HTR-8/SVneo (cell line): ENCODE measurements at places on chromosomes 7 and 10.

GRCh38 chr10:2120746-2121145 lies 383.4 kb upstream of the ADARB2 start:
- no peak for DNase-seq

GRCh38 chr10:128064108-128064969 lies 61.9 kb downstream of the MKI67 start:
- no peak for DNase-seq

- no peak for DNase-seq
Measured at GRCh38 chr10:131747791-131748190, 153.0 kb upstream of the PPP2R2D start.

GRCh38 chr7:39616138-39616537 lies 7.2 kb upstream of the RALA start:
- DNase-seq: no peak

DNA sequence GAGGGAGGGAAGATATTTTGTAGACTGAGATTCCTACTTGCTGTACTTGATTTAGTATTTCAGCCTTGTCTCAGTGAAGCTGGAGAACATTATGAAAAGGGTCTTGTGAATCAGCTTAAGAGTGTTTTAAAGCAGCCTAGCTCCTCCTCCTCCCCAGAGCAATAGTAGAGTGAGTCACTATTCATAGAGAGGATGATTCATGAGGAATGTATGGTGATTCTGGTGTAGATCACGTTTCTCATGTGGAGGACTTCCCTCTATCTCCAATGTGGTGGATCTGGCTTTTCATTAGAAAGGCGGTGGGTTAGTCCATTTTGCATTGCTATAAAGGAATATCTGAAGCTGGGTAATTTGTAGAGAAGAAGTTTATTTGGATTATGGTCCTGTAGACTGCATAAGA lies 340.1 kb upstream of the CHRM2 start:
- DNase-seq: peak; percentile 46

DNA sequence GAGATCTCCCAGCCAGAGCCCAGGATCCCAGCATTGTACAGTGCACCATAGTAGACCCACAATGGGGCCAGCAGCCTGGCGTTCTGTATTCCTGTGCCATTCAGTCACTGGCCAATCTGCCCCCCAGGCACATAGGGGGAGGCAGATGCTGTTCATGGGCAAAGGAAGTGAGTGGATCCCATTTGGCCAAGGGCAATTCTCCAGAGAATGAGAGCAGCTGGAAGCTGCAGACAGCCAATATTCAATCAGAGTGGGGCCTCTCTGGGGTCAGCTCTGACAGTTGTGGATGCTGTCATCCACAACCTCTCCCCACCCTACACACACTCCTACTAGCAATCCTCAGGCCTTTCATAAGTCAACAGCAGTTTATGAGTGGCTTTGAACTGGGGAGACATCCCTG lies 17.5 kb downstream of the STEAP1B start:
- DNase-seq: no peak

- no peak for DNase-seq
Measured at GRCh38 chr7:101940830-101941229, 123.4 kb downstream of the CUX1 start.

- DNase-seq: no peak
Measured at GRCh38 chr10:44976352-44977198, 2.0 kb downstream of the DEPP1 start.

DNA sequence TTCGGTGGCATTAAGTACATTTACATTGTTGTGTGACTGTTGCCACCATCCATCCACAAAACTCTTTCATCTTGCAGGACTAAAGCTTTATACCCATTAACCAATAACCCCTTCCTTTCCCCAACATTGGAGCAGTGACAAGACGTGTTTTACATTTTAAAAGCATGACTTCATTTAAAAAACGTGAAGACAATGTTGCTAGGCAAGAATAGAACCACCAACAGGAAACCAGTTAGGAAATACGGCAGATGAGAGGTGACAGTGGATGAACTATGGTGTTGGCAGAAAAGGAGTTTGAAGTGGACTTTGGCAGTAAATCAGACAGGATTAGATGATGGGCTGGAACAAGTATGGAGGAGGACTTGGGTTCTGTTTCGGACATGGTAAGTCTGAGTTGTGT lies 17.0 kb downstream of the TMEM236 start:
- peak; percentile 28 for DNase-seq

- DNase-seq: no peak
Measured at GRCh38 chr7:45048748-45049147, 40.0 kb downstream of the NACAD start.

DNA sequence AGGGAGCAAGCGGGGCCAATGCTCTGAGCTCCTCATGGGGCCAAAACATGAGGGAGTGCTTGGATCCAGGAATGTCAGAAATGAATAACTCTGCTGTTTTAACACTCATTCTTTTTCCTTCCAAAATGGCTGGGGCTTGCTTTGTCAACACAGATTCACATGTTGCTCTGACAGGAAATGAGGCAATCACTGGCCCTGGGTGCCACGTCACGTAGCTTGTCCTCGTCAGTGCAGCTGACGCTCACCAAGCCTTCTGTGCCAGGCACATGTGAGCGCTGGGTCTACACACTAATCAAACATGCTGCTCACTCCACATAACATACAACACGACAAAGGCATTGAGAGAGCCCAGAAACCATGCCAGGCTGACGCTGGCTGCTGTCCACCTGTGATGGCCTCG lies 198.9 kb downstream of the WDR37 start:
- no peak for DNase-seq

DNA sequence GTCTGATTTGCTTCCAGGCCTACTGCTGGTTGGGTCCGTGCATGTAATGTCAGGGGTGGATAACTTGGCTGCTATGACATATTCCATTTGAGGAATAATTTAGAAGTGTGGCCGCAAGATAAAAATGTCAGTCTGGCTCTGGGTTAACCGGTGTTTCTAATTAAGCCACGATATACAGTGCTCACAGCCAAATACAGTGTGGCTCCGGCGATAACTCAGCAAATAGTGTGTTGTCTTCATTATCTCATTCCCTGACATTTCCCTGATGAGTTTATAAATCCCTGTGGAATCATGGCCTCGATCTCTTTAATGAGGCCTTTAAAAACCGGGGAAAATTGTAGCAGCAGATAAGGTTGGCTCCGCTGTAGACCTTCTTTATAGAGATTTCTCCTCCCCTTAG lies 1125.0 kb downstream of the TYW1 start:
- no peak for DNase-seq

GRCh38 chr10:66045859-66046258 lies 880.0 kb upstream of the LRRTM3 start:
- no peak for DNase-seq

DNA sequence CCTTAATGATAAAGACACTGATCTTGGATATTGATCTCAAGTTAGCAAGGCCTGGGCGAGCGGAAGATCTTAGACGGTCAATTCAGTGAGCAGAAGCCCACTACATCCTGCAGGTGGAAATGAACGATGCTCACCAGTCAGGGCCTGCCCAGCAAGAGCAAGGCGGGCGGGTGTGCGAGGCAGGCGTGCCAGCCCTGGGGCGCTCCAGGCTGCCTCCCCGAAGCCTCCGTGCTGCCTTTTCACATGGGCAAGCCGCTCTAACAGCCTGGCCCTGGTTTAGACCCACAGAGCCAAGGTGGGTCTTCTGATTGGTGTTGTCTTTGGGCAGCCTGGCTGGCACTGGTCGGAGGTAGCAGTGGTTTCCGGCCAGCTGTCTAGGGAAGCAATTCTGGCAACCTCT lies 475.1 kb upstream of the FOXK1 start:
- DNase-seq: no peak

DNA sequence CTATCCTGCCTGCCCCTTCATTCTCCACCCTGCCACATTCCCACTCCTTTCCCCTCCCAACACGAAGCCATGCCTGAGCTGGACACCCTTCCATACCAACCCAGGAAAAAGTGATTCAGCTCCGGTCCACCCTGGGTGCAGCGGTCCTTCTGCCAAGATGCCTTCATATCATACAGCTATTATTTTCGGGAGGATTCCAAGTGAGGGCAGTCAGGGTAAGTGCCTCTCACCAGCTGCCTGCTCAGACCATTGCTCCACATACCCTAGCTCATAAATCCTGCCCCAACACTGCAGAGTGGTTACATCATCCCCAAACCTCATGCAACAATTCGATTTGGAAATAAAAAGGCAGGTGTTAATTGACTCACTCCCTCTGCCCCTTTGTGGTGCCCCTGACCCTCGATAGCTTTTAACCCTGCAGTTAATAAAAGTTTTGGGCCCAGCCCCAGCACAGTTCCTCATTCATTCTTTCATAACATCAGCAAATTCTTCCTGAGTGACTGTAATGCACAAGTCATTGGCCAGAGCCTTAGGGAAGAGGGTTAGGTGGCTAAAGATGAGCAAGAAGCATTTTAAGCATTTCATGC lies 42.6 kb downstream of the ZNF503 start:
- peak; percentile 84 for DNase-seq

GRCh38 chr10:45501791-45502190 lies 127.8 kb downstream of the ALOX5 start:
- no peak for DNase-seq

GRCh38 chr7:123602648-123603047 lies 1.0 kb downstream of the ASB15 start:
- no peak for DNase-seq

- DNase-seq: peak; percentile 75
Measured at GRCh38 chr7:27235387-27236311, 7.0 kb upstream of the EVX1 start.

DNA sequence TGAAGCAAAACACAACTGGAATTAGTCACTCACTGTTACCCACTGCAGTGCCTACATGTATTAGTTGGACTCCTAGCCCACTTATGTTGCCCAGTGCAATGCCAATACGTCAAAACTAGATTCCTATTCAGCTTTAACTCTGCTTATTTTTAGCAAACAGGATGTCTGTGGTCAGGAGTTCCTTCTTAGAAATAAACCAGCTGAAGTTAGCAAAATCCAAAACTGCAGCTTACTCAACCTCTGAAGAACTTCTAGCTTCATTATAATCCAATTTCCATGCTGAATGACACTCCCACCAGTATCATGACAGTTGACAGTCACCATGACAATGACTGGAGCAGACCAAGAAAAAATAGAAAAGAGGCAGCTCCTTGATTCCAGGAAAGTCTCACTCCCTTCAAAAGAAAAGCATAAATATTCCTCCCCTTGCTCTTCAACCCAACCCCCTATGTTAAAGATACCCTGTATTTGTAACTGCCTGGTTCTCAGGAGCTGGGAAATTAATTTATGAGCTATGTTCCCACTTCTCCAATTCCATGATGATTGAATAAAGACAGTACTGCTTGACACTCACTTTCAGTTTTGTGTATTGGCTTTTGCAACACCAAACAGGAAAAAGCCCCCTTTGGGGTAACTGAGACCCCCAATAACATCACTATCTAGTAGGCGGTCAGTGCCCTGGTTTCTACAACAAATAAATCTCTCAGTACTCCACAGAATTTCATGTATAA lies 327.4 kb downstream of the SORCS1 start:
- DNase-seq: no peak

DNA sequence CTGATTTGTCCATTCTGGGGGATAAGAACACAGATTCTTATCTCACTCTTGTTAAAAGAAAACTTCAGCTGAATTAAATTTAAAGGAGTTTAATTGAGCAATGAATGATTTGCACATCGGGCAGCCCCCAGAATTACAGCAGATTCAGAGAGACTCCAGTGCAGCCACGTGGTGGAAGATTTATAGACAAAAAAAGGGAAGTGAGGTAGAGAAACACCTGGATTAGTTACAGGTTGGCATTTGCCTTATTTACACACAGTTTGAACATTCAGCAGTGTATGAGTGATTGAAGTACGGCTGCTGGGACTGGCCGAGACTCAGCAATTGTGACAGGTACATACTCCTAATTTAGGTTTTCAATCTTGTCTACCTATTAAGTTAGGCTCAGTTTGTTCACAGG lies 46.5 kb upstream of the FAM20C start:
- DNase-seq: no peak

GRCh38 chr10:86264481-86265231 lies 101.9 kb downstream of the GRID1 start:
- no peak for DNase-seq

GRCh38 chr10:18313626-18314025 lies 173.4 kb downstream of the CACNB2 start:
- DNase-seq: no peak

DNA sequence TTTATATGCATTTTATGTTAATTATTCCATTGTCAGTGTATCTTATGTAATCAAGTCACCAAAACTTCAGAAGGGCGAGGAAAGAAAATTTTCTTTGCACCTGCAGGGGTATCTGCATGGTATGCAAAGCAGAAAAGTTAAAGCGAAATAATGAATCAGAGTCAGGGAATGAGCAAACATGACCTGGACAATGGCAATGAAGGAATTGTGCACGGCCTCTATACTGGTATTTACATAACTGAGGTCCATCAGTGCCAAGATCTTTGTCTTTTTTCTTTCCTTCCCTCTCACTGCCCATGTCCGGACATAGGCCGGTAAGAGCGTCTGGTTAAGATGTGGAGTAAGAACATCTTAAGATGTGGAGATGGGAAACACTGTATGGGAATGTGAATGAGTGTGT lies 14.4 kb upstream of the AKR1C3 start:
- no peak for DNase-seq

GRCh38 chr10:97475936-97476594 lies 22.2 kb downstream of the MMS19 start:
- no peak for DNase-seq

GRCh38 chr7:108421720-108422331 lies 34.4 kb downstream of the NRCAM start:
- DNase-seq: no peak

DNA sequence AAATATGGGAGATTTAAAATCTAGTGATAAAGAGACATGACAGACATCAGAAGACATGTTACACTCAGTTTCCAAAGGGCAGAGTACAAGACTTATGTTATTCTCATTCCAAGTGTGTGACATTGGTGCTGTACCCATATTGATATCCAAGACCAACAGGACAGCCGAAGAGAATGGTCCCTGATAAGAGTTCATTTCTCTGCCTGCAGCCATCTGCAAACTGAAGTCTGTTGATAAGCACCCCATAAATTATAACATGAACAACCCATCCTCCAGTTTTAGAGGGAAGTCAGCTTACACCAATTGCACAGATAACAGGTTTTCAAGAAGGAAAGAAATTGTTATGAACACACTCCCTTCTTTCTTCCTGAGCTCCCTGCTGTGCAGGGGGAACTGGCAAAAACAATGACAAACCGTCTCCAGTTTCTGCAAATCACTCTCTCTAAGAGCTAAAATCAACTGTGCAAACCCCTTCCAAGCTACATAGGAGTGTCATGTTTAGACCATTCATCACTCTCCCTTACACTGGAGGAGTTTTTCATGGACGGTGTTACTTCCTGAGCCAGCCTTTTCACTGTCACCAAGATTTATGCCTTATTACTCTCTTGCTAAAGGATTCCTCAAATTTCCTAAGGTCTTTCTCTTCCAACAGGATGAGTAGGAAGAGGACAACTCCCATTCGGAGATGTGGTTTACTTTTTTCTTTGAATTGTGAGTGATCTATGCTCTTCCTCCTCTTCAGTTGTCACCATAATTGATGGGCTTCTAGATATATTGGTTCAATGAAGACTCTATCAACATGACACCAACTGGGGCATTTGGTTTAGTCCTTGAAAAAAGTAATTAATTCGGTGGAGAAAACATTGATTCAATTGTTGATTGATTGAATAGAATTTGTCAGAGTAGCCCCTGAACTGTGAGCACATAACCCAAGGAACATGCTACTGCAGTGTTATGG lies 80.3 kb upstream of the FAM171A1 start:
- no peak for DNase-seq
